ENCODE measurements at places on chromosomes 7 and 10. TPM values are rescaled to one million over a fixed set of nuclear protein-coding genes. Genes with fewer than 3 reads are reported as not detected.

Gene INMT
- not detected for total RNA-seq

Gene ZNF786
- total RNA-seq: 5.0 TPM

Gene PKD2L1
- not detected for total RNA-seq

Gene ANKRD61
- total RNA-seq: 0.72 TPM

Gene LIPA
- 70.7 TPM for total RNA-seq

Gene ZNF239
- total RNA-seq: 11.5 TPM

Gene PAPOLB
- 0.30 TPM for total RNA-seq

Gene TMEM213
- not detected for total RNA-seq

Gene ERVW-1
- not detected for total RNA-seq

Gene NPY4R
- not detected for total RNA-seq

Gene DEPP1
- total RNA-seq: 0.89 TPM

Gene CUL2
- 23.2 TPM for total RNA-seq

Gene CALHM1
- total RNA-seq: not detected

Gene CYP2W1
- 0.05 TPM for total RNA-seq

Gene RBP4
- total RNA-seq: not detected

Gene LHPP
- 1.6 TPM for total RNA-seq

Gene NRF1
- total RNA-seq: 14.9 TPM
